Gastroesophageal sphincter (tissue), 4 donors: ENCODE measurements at places on chromosomes 4 and X. TPM values are rescaled to one million over a fixed set of nuclear protein-coding genes. Genes with fewer than 3 reads are reported as not detected.

DNA sequence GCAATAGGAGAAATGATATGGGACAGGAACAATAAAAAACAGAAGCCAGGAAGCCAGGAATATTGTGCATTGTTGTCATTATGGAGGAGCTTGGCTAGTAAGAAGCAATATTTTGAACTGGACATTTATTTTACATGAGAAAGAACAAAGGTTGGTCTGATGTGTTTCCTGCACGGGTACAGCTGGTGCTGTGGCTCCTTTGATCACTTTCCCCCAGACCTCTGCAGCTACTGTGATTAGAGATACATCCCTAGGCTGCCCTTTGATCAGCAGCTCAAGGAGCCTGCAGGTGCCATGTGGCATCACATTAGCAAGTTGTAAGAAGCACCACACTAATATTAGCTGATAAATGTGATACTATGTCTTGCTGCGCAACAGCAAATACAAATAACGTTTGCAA lies 2.5 kb downstream of the PDGFC start:
- H3K36me3 ChIP-seq = no peaks in the 10 kb centered on the region
- ATAC-seq = no peak
- H3K27me3 ChIP-seq = no peaks in the 10 kb centered on the region
- H3K27ac ChIP-seq = peak overlapping the region; percentile 90

GRCh38 chr4:150590631-150591030 lies 8.7 kb downstream of the MAB21L2 start:
- no peak for ATAC-seq
- H3K27me3 ChIP-seq = no peaks in the 10 kb centered on the region
- no peaks in the 10 kb centered on the region for H3K36me3 ChIP-seq
- H3K27ac ChIP-seq = no peak overlapping the region
- no peaks in the 10 kb centered on the region for H3K4me1 ChIP-seq
- no peak overlapping the region for H3K4me3 ChIP-seq

DNA sequence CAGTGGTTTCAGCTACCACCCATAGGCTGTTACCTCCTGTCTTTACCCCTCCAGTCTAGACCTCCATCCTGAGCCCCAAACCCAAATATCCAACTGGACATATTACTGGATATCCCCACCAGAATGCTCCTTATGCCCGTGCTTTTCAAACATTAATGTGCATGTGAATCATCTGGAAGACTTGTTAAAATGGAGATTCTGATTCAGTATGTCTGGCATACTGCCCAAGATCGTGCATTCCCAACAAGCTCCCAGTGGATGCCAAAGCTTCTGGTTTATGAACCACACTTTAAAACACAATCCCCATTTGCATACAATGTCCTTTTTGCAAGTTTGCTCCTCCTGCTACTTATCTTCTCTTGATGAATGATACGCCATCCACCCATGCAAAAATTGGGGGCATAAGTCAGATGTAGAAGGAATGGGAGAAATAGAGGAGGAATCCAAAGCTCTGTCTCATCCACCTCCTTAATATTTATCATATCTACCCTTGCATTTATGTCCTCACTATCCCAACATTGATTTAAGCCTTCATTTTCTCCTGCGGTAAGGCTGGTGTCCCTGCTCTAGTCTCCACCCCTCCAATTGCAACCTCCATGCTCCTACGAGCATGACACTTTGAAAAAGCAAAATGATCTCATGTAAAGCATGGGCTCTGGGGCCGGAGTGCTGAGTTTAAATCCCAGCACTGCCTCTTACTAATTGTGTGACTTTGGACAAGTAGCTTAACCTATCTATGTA lies 7.4 kb upstream of the PGRMC1 start:
- no peak overlapping the region for H3K4me3 ChIP-seq
- no peaks in the 10 kb centered on the region for H3K4me1 ChIP-seq
- no peak overlapping the region for H3K27ac ChIP-seq
- H3K36me3 ChIP-seq = no peaks in the 10 kb centered on the region
- H3K27me3 ChIP-seq = no peaks in the 10 kb centered on the region

GRCh38 chrX:20189171-20189570 lies 47.5 kb upstream of the EIF1AX start:
- H3K27me3 ChIP-seq = no peaks in the 10 kb centered on the region
- H3K4me1 ChIP-seq = no peaks in the 10 kb centered on the region
- peaks cover 42% of the 10 kb centered on the region for H3K36me3 ChIP-seq
- no peak for ATAC-seq

GRCh38 chr4:3440011-3440410 lies 1.8 kb upstream of the HGFAC start:
- peaks cover 21% of the 10 kb centered on the region for H3K4me1 ChIP-seq
- H3K4me3 ChIP-seq = no peak overlapping the region
- ATAC-seq = no peak
- H3K27ac ChIP-seq = no peak overlapping the region
- H3K36me3 ChIP-seq = no peaks in the 10 kb centered on the region
- H3K27me3 ChIP-seq = no peaks in the 10 kb centered on the region

TMPRSS11B gene
- 1.6 TPM for total RNA-seq

DNA sequence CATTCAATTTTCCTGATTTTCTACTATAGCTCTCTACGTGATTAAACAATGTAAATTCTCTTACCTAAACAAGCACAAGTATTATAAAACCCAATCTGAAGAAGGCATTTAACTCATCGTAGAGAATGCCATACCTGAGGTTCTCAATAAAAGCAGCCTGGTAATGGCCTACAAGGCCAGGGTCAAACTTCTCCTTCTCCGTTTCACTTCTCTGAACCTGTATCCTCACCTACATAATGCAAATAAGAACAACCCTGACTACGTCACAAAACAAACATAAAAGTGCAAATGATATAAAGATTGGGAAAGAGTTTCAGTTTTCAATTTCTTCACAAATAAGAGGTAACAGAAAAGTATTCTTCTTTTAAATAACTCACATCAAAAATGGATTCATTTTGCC lies 55.6 kb upstream of the STS start:
- no peak for ATAC-seq
- H3K36me3 ChIP-seq = no peaks in the 10 kb centered on the region
- no peak overlapping the region for H3K27ac ChIP-seq
- H3K27me3 ChIP-seq = no peaks in the 10 kb centered on the region
- H3K4me3 ChIP-seq = no peak overlapping the region

DNA sequence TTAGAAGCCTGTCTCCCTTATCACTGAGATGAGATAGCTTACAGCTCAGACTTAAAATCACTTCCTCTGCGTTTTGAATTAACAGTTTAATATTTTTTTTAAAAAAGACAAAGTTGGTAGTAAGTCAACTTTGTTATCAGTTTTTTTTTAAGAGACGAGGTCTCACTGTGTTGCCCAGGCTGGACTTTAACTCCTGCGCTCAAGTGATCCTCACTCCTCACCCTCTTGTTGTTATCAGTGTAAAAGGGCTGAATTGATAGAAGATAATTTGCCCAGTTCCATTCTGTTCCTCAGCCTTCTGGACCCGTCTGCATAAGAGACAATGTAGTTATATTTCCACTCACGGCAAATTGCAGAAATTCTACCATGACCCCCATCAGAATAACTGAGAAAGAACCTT lies 245.4 kb downstream of the DCTD start:
- H3K27ac ChIP-seq = no peak overlapping the region
- no peaks in the 10 kb centered on the region for H3K36me3 ChIP-seq
- H3K4me3 ChIP-seq = no peak overlapping the region
- no peaks in the 10 kb centered on the region for H3K27me3 ChIP-seq
- H3K4me1 ChIP-seq = no peaks in the 10 kb centered on the region

ING2 gene
- 64.4 TPM for total RNA-seq

DNA sequence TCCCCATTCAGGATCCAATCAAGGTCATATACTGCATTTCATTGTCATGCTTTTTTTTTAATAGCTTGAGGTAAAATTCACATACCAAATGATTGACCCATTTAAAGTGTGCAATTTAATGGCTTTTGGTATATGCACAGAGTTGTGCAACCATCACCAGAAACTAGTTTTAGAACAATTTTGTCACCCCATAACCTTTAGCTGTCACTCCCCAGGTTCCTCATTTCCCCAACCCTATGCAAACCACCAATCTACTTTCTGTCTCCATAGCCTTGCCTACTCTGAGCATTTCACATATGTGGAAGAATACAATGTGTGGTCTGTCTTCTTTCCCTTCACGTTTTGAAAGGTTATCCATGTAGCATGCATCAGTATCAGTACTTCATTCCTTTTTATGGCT lies 1.4 kb upstream of the SMAD1 start:
- H3K27me3 ChIP-seq = no peaks in the 10 kb centered on the region
- ATAC-seq = no peak
- H3K36me3 ChIP-seq = no peaks in the 10 kb centered on the region
- no peaks in the 10 kb centered on the region for H3K4me1 ChIP-seq

ZNF157 gene
- not detected for total RNA-seq

- H3K27me3 ChIP-seq = no peaks in the 10 kb centered on the region
- no peaks in the 10 kb centered on the region for H3K36me3 ChIP-seq
- no peak for ATAC-seq
- H3K27ac ChIP-seq = no peak overlapping the region
- H3K4me1 ChIP-seq = no peaks in the 10 kb centered on the region
These were observed 53.5 kb upstream of the PCDH10 start for GRCh38 chr4:133095591-133095990.

CCDC149 gene
- total RNA-seq = 33.6 TPM

DNA sequence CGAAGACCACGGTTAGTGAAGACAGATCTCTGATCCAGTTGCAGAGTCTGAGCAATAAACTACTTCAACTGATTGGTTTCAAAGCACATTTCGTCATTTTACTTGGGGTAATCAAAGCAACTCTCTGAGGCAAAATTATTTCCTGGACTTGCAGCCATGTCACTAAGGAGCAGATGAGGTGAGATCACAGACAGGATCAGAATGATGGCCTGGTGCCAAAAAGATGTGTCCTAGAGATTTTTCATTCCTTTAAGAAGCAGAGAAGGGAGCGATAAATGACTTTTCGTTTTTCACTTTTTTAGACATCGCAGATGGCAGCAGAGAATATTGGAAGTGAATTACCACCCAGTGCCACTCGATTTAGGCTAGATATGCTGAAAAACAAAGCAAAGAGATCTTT lies 83.9 kb downstream of the PTTG2 start:
- ATAC-seq = no peak
- no peak overlapping the region for H3K27ac ChIP-seq
- H3K4me3 ChIP-seq = no peak overlapping the region
- H3K4me1 ChIP-seq = peaks cover 11% of the 10 kb centered on the region
- H3K27me3 ChIP-seq = no peaks in the 10 kb centered on the region

GRCh38 chr4:84697159-84697558 lies 114.2 kb downstream of the CDS1 start:
- no peaks in the 10 kb centered on the region for H3K27me3 ChIP-seq
- no peaks in the 10 kb centered on the region for H3K4me1 ChIP-seq
- no peak for ATAC-seq
- H3K36me3 ChIP-seq = peaks cover 97% of the 10 kb centered on the region

GRCh38 chrX:154348646-154349358 lies 25.6 kb downstream of the FLNA start:
- peaks cover 53% of the 10 kb centered on the region for H3K36me3 ChIP-seq

- H3K4me3 ChIP-seq = no peak overlapping the region
- no peaks in the 10 kb centered on the region for H3K27me3 ChIP-seq
- no peak overlapping the region for H3K27ac ChIP-seq
- no peaks in the 10 kb centered on the region for H3K36me3 ChIP-seq
- no peak for ATAC-seq
These were observed 785.0 kb downstream of the GLUD2 start for GRCh38 chrX:121832446-121832845.

GLOD5 gene
- total RNA-seq = not detected

DNA sequence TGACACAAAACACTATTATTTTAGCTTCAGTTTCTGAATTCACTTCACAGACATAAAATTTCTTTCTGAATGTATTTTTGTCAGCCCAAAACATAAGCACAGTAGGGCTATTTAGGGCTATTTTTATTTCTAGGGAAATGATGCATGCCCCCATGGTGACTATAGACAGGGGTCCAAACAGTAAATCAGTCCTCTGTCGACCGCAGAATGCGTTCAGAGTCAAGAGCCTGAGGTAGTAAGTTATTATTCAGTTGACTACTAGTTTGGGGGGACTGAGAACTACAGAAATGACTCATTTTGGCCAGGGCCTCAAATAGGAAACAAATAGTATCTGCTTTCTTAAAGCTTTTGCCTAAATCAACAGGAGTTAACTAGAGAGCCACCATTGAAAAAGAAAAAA lies 414.4 kb downstream of the AFF2 start:
- H3K36me3 ChIP-seq = no peaks in the 10 kb centered on the region
- no peaks in the 10 kb centered on the region for H3K27me3 ChIP-seq
- no peak overlapping the region for H3K4me3 ChIP-seq
- no peak for ATAC-seq

DNA sequence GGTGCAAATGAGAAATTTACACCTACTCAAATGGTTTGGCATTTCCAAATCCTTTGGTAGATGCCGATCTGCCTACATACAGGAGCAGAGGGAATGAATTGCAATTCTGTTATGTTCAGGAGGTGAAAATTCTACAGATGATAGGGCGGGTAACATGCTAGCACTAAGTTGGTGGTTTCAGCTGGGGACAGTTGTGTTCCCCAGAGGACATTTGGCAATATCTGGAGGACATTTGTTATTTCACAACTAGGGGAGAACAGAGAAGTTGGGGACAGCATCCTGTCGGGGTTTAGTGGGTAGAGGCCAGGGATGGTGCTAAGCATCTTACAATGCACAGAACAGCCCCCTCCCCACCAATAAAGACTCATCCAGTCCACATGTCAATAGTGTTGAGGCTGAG lies 96.5 kb upstream of the PUDP start:
- H3K4me1 ChIP-seq = no peaks in the 10 kb centered on the region
- no peak for ATAC-seq
- H3K27ac ChIP-seq = no peak overlapping the region
- no peaks in the 10 kb centered on the region for H3K27me3 ChIP-seq

GRCh38 chrX:77967631-77968030 lies 1.8 kb downstream of the PGAM4 start:
- no peak overlapping the region for H3K27ac ChIP-seq
- no peaks in the 10 kb centered on the region for H3K4me1 ChIP-seq
- H3K36me3 ChIP-seq = no peaks in the 10 kb centered on the region
- no peaks in the 10 kb centered on the region for H3K27me3 ChIP-seq
- no peak for ATAC-seq
- H3K4me3 ChIP-seq = no peak overlapping the region

ARMCX1 gene
- 35.1 TPM for total RNA-seq

DNA sequence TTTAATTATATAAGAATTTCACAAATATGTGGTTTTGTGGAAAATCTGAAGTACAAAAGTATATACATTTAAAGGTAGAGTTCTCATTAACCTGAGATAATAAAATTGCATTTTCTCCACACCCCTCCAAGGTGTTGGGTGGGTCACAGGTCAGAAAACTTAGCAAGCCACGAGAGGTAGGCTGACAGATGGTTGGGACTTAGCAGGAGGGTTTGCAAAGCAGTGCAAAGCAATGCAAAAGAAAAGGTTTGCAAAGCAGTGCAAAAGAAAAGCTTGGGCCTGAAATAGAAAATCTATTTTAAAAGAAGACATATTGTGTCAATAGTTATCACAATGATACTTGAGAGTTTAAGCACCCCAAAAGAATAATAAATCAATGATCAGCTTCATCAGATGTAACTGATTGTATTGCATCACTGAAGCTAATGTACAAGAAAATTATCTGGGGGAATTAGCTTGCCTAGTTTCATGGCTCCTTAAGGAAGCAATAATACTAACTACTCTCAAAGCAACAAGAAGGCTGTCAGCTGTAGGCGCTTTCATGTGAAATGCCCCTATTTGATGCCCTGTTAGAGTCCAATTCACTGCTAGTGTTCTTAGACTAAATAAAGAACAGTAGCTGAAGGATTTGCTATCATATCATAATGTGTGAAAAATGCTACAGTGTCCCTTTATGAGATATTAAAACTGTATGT lies 319.5 kb downstream of the KCNIP4 start:
- no peak for ATAC-seq
- H3K36me3 ChIP-seq = no peaks in the 10 kb centered on the region
- no peak overlapping the region for H3K27ac ChIP-seq

DCAF12L2 gene
- 1.1 TPM for total RNA-seq

- H3K36me3 ChIP-seq = no peaks in the 10 kb centered on the region
- H3K27ac ChIP-seq = no peak overlapping the region
- H3K4me1 ChIP-seq = no peaks in the 10 kb centered on the region
- ATAC-seq = no peak
- no peaks in the 10 kb centered on the region for H3K27me3 ChIP-seq
These were observed 181.7 kb downstream of the SLC39A8 start for GRCh38 chr4:102163404-102164140.

CENPVL1 gene
- not detected for total RNA-seq
